ENCODE measurements at places on chromosomes 4 and X.
A peak's percentile ranks its signal among the peaks of the same experiment; 100 is the strongest.

- ATAC-seq: no peak
Measured at GRCh38 chr4:2396781-2397368, 21.6 kb downstream of the ZFYVE28 start.

GRCh38 chr4:112112590-112113170, 32.6 kb upstream of the FAM241A start:
- no peak for ATAC-seq

DNA sequence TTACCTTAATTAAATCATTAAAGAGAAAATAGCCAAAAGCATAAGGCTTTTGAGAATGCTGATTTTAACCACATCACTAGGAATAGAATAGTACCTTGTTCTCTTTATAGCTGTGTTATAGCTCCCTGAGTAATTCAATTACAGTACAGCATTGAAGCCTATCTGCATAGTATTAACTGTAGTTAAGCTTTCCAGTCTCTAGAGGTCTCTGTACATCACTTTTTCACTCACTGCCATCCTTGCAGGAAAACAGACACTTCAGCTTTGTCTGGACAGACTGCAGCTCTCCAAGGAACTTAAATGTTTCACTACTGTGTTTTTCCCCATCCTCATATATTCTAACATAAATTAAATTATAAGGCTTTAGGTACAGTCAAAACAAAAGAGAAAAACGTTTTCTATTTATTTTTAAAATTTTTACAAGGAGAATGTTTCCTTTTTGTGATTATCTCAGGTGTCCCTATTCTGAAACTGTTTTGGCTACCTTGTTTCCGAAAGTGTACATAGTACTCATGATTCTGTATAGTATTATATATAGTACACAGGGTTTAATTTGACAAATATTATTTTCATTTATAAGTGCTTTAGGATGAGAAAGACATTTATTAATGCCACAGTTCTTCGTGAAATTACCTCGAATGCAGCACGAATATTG, 407.9 kb downstream of the PCDH18 start:
- ATAC-seq: peak; percentile 82

DNA sequence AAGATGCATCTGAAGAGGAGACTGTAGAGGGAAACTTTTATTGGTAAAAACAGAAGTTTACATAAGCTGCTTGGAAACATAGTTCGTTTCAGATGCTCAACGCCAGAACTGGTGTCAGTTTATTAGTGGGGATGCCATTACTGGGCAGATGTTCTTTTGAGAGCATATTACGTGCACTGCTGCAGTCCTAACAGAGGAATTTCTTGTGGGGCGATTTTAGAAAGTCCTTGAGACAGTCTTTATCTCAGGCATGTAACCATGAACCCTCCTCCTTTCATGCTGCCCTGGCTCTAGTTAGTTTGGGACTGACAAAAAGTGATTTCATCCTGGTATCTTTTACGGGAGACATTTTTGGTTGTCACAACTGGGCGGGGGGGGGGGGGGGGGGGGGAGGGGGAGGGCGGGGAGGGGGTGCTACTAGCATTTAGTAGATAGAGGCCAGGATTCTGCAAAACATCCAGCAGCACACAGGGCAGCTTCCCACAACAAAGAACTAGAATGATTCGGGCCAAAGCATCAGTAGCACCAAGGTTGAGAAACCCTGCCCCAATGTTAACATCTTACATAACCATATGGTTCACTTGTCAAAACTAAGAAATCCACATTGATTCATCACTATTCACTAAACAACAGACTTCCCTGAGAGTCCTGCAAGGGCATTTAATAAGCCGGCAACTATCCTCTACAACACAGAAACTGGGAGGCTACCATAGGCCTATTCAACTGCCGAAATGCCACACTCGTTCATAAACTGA, 118.6 kb upstream of the FTHL17 start:
- ATAC-seq: no peak

DNA sequence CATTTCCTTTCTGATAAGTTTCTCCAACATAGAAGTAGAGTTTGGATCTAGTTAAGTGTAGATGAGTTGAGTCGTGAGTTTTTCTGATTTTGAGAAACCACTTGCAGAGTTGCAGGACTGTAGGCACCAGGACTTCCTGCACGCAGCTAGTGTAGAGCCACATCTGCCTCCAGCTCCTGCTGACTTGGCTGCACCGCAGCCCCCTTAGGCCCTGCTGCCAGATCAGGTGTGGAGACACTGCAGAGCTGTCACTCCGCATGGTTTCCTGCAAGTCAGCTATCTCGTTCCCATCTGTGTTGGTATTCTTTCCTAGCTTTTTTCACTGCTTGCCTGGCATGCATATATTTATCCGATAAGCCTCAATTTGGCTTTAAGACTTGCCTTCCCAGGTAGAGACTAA, 48.9 kb downstream of the PCDH7 start:
- ATAC-seq: no peak

DNA sequence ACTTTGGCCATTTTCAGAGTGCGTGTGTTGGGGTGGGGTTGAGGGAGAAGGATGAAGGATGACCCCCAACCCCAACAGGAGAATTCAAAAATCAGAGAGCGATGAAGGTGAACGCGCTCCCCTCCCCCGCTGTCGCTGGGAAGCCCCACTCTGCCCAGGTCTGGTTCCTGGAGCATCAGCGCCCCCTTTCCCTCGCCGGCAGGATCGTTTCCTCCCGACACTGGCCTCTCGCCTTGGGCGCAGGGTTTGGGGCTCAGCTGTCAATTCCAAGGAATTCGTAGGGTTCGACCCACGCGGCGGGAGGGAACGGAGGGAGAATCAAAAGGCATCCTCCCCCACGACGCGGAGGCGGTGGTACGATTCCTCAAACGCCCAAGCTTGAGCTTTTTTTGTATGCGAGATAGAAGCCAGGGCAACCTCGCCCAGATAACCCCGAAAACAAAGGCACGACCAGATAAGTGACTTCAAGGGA, 1.0 kb upstream of the PDGFRA start:
- peak; percentile 52 for ATAC-seq

- no peak for ATAC-seq
Measured at GRCh38 chr4:102392033-102392744, 46.9 kb upstream of the SLC39A8 start.

DNA sequence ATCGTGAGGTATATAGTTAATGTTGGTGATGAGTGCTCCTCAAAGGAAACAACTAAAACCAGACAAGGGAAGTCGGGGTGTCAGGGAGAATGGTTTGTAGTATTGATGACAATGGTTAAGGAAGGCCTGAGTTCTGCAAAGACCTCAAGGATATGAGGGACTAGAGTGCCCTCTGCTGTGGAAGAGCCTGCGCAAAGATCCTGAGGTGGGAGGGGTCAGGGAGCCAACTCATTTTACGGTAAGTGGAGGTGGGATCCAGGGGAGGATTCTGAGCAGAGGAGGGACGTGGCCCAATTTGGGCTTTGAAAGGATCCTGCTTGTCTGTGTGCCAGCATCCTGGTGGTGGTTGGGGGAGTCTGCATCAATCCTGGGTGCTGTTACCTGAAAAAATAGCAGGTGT, 11.3 kb downstream of the UBA1 start:
- no peak for ATAC-seq

- no peak for ATAC-seq
Measured at GRCh38 chr4:154583230-154583629, 7.3 kb downstream of the FGA start.

- peak; percentile 94 for ATAC-seq
Measured at GRCh38 chr4:147103403-147103946, 157.8 kb upstream of the TTC29 start.

GRCh38 chr4:23903859-23904438, 14.1 kb upstream of the PPARGC1A start:
- peak; percentile 78 for ATAC-seq

GRCh38 chr4:150033901-150034300, 44.3 kb upstream of the DCLK2 start:
- no peak for ATAC-seq

- no peak for ATAC-seq
Measured at GRCh38 chrX:810186-810585, 179.6 kb downstream of the SHOX start.

DNA sequence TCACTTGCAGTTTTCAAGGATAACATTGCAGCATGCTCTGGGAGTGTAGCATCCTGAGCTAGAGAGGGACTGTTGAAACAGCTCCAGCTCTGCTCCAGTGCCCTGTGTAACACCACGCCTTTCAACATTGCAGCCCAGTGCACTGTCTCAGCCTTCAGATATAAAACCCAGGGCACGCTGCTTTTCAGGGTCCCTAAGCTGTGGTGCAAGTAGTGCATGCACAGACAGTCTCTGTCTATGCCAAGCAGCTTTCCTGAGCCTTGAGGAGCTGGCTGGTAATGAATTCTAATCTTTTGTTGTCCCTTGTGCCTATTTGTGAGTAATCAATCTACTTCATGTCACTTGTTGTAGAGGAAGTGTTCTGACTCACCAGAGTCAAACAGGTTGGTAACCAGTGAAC, 897.0 kb downstream of the ARAP2 start:
- no peak for ATAC-seq

GRCh38 chr4:13484749-13485221, 645 bp upstream of the RAB28 start:
- ATAC-seq: no peak

- no peak for ATAC-seq
Measured at GRCh38 chrX:122770581-122770980, 413.5 kb upstream of the GRIA3 start.

- no peak for ATAC-seq
Measured at GRCh38 chrX:30313322-30313721, 4.1 kb upstream of the NR0B1 start.

DNA sequence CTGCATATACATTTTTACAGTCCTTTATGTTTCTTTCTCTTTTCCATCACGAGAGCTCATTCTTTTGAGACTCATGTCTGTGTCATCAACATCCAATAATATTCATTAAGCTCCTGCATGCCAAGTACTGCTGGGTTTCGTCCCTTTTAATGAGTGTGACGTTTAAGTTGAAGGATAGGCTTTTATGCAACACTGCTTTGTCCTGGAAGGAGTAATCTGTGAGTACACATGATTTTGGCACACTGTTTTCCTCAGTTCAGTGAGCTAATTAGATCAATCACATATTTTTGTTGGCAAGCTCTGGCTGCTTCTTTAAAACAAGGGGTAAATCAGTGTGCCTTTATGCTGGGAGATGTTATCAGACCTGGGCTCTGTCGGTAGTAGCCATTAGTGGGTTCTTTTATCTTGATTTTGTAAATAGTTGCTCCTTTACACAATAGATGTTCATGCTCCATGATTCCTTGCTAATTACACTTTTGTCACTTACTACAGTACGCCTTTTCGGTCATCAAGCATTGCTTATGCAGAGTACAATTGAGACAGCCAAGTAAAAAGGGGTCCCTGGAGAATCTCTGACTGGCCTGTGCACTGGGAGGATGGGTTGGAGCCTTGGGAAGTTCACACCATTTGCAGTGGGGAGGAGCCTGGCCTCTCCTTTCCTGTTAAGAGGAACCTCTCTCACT, 132.6 kb downstream of the FHIP1A start:
- no peak for ATAC-seq

DNA sequence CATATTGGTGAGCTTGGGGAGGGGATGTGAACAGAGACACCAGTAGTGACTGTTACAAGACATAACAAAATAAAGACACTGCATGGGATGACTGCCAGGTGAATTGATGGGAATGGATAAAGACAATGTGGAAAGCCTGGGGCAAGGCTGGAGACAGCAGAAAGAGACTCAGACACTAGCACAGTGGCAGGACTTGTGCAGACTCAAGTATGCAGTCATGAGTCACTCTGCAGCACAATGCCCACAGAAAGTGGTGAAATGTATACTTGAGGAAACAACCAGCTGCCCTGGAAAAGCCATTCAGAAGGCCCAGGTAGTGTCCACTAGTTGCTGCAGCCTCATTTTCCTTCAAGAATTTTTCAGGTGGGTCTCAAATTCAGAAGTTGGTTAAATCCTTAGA, 452.3 kb downstream of the MID1IP1 start:
- no peak for ATAC-seq

DNA sequence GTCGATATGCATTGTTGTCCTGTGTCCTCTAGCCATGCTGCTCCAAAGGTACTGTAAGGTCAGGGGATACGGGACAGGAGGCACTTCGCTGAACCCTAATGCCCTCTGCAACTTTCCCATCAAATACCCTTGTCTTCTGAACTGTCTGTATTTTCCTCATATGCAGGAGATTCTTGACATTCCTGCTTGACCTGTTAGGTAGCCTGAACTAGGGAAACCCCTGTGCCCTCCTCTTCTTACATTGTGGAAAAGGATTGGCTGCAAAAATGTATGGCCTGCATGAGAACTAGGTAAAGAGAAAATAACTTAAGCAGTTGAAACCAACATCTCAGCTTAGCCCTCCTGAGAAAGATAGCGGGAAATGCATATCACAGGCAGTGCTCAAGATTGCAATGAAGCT, 11.4 kb downstream of the RTL8B start:
- no peak for ATAC-seq

DNA sequence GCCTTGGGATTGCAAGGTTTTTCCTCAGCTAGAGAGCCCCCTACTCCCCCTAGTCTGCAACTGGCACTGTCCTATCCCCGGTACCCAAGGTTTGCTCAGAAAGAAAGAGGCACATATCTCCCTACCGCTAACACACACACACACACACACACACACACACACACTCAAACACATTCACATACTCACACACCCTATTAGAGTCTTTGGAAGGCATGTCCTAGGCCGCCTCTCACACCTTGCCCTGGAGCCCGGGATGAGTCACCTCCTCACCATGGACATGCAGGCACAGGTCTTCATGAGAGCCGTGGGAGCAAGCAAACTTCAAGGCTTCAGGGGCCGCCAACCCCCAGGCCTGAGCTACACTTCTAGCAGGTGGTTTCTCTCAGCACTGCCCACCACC, 49.2 kb downstream of the PJA1 start:
- ATAC-seq: no peak

GRCh38 chr4:145679520-145679919, 426 bp upstream of the C4orf51 start:
- ATAC-seq: peak; percentile 84

GRCh38 chr4:113809311-113809710, 47.8 kb upstream of the CAMK2D start:
- no peak for ATAC-seq

DNA sequence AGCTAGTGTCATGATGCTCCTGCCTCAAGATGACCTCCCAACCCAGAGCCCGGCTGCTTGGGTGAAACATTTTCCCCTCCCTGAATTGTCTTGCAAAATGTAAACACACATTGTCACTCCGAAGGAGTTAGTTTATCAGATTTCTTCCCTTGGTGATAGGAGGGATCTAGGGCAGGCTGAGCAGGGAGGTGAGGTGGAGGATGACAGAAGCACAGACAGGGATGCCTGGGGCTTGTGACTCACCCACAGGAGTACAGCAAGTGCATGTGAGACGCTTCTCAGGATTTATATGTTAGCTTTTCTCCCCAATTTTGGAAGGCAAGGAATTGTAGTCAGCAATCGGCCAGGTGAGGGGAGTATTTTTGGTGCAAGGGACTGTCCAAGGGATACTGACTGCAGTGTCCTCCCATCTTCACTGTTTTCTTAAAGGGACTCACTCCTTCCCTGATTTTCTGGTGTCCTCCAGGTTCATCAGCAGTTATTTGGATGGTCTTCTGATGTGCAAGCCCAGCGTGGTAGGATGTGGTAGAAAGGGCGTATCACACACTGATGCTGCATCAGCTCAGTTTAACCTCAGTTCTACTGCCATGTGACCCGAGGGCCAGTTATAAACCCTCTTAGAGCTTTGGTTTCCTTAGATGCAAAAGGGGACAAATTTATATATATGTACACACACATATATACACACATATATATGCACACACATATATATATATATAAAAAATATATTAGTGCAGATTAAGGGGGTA, 46.2 kb upstream of the IGFBP7 start:
- ATAC-seq: no peak

Data from gastroesophageal sphincter (tissue), 4 donors.